ENCODE measurements at places on chromosomes 7 and 10. TPM values are rescaled to one million over a fixed set of nuclear protein-coding genes. Genes with fewer than 3 reads are reported as not detected.

Gene PTF1A
- total RNA-seq = not detected

Gene ADCK2
- 10.0 TPM for total RNA-seq

Gene GPRIN2
- not detected for total RNA-seq

GRCh38 chr10:43683451-43684291 lies 35.0 kb upstream of the ZNF32 start:
- DNase-seq = no peak

DNA sequence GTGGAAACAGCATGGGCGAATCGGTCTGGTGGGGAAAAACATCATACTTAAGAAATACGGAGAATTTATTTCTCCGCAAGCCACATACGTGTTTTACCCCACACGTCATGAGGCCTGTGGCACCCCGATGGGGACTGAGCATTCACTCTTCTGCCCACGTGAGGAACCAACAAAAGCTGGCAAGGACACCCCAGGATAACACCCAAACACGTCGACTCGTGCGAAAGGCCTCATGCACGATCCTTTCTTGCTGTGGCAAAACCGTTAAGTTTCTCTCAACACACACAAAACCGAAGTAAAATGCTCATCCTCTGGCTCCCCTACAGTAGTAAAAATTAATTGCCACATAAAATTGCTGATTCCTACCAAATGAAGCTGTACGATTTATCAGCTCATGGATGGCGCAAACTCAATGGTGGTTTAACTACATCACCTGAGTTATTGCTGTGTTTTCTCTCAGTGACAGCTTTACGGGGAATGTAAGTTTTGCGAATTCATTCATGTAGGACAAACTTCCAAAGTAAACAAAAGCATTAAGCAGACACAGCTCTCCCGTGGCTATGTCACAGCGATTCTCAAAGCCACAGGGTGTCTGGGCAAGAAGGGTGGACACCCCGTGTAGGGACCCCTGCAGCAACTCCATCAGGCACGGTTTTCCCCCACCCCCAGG lies 97.0 kb downstream of the CTBP2 start:
- no peak for DNase-seq

- no peak for DNase-seq
Observed at GRCh38 chr7:8389593-8390261, 43.7 kb upstream of the NXPH1 start.

DNA sequence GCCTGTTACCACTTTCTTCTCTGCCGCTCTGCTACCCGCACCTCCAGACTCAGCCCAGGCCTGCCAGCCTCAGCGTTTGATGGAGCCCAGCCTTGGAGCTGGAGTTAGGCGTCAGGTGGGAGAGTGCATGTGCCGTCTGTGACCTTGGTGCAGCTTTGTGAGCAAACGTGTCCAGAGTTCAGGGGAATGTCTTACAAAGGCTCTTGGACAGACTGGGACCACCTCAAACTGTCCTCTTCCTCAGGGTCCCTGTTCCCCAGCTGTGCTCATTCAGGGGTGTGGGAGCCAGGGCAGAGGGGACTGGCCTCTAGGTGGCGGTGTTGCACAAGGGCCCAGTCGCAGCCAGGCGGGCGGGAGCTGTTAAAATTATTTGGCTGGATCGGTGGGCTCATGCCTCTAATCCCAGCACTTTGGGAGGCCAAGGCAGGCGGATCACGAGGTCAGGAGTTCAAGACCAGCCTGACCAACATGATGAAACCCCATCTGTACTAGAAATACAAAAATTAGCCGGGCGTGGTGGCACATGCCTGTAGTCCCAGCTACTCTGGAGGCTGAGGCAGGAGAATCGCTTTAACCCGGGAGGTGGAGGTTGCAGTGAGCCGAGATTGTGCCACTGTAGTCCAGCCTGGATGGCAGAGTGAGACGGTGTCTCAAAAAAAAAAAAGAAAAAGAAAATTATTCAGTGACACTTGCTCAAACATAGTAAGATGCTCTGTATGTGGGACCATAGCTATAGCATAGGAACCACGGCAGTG lies 89.2 kb downstream of the ADCY1 start:
- no peak for DNase-seq

DNA sequence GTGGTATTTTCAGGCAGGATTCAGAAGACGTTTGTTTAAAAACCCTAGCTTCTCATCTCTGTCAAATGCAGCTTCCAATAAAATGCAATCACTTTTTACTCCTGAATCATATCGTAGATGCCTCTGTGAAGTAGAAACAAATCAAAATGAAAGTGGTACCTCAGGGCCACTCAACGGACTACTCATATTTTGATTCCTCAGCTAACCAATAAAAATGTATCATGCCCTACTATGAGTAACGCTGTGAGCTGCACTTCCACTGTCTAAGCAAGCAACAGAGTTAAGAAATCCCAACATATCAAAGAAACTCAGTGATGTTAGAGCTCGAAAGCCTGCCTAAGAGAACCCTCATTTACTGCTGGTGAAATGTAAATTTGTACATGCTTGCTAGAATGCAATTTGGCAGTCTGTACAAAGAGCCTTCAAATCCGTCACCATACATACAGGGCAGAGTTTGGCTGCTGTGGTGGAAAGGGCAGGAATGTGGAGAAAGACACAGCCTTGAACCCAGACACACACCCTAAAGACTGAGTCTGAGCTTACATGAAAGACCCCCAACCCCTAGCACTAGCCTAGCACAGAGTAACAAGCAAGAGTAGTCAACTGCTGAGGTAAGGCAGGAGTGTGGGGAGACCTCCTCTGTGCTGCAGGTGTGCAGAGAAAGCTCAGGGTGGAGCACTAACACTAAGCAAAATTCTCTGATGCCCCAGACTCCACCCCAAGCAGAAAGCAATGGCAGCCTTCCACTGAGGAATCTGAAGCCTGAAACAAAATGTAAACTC lies 151.5 kb downstream of the ANK3 start:
- DNase-seq = peak; percentile 13

DNA sequence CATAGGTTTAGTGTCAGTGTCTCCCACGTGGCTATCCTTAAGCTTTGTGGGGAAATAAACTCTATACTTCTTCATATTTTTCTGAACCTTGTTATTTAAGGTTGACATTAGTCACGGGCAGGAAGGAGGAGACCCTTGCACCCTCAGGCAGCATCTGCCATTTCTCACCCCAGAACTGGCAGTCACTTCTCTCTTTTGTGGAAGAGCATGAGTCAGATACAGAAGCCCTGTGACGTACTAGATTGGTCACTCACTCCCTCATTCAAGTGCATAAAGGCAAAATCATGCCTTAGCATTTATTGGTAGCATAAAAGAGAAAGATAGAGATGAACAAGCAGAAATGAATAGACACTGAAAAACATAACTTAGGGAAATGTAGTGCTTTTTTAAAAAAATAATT lies 206.0 kb upstream of the MDFIC start:
- DNase-seq = no peak

GRCh38 chr7:144908943-144909556 lies 73.2 kb upstream of the TPK1 start:
- no peak for DNase-seq
